Motor neuron (in vitro differentiated cells): ENCODE measurements at places on chromosomes 11 and 22. TPM values are rescaled to one million over a fixed set of nuclear protein-coding genes. Genes with fewer than 3 reads are reported as not detected.

DNA sequence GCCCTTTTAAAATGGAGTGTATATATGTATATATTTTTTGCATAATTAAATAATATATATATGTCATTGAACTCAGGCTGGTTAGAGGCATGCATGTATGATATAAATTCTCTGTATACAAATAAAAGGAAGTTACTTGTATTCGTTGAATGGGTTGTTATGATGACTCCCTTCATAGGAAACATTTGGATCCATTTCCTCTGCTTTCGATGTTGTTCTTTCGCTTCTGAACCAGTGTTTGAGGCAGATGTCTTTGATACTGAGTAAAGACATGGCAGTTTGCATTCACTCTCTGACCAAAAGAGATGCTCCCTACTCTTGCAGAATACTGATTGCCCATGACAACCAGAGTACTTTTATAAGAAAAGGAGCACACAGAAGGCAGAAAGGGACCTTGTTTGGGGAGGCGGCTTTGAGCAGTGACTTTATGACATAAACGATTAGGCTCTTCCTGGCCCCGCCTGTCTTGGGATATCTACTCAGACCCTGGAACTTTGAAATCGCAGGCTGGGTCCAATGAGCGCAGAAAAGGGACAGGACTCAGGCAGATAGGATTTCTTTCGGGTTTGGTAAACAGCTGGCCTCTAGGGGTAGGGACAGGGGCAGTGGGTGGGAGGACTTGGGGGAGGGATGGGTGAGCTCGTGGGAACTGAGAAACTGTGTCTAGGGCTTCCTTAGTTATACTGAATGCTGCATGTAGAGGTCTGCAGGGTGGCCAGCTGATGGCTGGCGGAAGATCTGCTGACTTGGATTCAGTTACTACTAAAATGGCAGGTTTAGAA is 23.2 kb downstream of the TIMP3 start:
- ATAC-seq = peak; percentile 54

- no peak for ATAC-seq
Measured at GRCh38 chr11:128324051-128324481, 263.3 kb downstream of the ETS1 start.

DNA sequence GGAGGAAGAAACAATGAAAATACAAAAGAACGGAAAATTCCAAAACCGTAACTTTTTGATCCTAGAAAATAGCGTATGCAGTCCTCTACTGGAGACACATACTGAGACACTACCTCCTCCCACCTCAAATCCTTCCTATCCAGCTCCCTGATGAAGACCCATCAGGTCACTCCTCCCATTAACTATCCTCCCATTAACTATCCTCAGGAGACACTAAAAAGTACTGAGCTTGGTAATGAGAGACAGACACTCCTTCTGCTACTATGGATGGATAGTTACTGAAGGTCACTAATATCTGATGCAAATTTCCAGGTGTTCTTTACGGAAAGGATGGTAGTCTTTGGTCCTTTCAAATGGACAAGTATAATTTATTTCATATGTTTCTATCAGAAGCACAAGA is 237.5 kb upstream of the BLID start:
- no peak for ATAC-seq

DNA sequence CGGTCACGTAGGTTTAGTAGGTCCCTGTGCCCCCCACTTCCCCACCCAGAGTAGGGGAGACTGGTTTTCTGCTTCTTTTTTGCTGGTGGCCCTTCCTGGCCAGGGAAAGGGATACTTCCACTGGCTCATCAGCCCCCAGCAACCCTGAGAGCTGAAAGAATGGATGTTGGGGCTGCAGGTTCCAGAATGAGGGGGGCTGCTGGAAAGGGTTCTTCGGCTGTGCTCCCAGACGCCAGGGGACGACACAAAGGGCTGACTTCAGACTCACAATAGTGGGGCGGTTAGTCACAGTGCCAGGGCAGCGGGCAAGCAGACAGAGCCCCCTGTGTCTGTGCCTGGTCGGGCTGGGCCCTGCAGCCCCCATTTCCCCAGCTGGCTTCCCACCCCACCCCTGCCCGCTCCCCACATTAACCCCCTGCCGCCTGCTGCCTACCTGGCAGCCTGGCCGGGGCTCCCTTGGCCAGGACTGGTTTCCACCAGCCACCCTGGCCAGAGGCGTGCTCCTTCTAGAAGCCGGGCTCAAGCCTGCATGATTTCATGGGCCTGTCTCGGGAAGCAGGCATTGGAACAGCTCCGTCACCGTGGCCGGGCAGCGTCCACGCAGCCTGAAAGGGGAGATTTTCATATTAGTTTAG is 79.1 kb upstream of the WNT7B start:
- ATAC-seq = peak; percentile 2

GRCh38 chr11:125164422-125165110 is at the start of gene PKNOX2:
TSS of gene PKNOX2 (plus strand) at chr11:125164751. CDS start at chr11:125351306, 186,555 bp downstream.
- ATAC-seq = peak; percentile 74

- ATAC-seq = peak; percentile 0
Measured at GRCh38 chr11:125111001-125111342, 454 bp downstream of the TMEM218 start.

- ATAC-seq = no peak
Measured at GRCh38 chr11:86676533-86677154, 4.2 kb upstream of the ME3 start.

DNA sequence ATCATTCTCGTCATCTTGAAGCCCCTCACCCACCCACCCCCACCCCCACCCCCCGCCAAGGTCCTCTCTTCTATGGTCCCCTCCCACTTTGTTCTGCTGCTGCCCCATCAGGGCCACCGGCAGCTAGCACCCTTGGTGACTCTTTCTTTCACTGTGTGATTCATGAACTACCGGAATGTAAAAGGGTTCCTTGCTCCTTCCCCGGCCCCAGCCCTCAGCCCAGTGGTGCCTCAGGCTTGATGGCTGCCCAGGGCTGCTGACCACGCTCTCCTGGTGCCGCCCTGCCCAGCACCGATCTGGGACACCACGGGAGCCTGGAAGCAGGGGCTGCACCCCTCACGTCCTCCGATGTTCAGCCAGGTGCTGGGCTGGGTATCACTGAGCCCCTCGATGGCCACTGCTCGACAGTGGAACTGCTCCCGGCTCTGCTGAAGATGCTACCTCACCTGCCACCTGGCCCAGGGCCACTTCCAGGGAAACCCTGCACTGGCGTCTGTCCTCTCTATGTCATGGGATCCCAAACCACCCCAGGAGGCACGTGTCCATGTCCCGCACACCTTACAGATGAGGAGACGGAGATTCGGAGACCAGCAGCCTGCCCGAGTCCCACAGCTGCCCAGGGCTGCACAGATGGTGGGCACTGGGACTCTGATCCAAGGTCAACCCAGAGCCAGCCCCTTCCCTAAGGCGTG is 39.7 kb downstream of the IGLL5 start:
- no peak for ATAC-seq

GRCh38 chr11:126597041-126597440 is 241.6 kb downstream of the ST3GAL4 start:
- no peak for ATAC-seq

DNA sequence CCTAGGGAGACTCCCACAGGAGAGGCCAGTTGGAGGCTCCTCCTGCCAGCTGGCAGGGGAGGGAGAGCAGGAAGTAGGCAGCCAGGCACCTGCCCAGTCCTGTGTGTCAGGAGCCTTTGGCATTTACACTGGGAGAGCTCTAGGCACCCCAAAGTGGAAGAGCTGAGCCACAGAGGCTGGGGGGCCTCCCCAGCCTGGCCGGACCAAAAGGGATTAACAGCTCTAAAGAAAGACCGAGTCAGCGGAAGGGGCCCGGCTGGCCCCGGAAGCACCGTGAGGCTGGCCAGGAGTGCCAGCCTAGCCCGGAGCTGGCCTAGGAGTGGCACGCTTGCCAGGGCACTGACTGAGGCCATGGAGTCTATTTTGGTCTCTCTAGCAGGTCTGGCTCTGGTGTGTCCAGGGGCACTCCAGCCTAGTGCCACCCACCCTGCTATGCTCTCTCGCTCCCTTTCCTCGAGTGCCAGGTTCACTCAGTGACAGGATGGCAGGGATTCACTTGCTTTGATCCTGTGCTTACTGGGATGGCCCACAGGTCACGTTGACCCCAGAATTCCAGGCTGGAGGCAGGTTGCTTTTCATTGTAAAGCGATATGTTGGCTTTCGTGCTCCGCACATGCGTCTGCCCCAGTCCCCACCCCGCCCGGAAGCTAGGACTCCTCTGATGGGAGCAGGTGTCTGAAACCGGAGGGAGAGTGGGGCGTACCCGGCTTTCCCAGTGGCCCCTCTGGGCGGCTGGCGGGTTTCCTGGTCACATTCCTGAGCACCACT is 3.3 kb upstream of the KMT5B start:
- no peak for ATAC-seq

- ATAC-seq = peak; percentile 75
Measured at GRCh38 chr22:37887584-37888378, 18.3 kb upstream of the MICALL1 start.

DNA sequence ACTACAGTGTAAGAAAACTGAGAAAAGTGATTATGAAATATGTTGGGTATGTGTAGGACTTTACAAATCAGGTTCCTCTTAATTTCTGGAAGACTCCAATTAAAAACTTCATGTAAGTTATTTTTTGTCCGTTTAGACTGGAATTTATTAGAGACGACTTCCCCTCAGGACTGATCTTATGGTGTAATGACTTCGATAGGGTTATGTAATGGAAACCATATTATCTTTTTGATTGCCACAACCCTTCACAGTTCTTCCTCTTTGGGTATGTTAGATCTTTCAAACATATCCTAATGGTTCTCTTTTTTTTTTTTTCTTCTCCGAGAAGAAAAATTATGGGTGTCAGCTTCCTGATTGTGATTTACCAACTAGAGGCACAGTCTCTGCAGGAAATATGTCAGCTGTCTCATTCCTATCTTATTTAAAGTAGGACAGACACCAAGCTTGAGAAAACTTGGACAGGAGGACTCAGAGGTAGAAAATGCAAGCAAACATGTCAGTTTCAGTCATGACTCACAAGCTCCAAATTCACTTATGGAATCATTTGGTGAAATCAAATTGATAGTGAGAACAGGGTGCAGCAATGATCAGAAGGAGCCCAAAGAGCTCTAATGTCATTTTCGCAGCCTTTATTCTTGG is 11.1 kb upstream of the LDLRAD3 start:
- no peak for ATAC-seq

DNA sequence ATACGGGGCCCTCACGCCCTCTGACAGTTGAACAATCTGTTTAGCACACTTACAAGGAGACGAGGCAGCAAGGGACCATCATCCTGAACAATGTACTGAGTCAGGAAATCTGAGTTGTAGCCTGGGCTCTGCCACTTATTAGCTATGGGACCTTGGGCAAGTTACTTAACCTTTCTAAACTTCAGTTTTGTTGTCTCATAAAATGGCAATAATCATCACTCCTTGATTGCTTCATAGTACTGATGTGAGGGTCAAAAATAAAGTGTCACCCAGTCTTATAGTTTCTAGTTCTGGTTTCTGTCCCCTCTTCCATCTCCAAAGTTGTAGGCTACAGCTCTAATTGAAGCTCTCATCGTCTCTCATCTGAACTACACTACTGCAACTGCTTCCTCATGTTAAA is 46.7 kb downstream of the RELT start:
- ATAC-seq = no peak

GRCh38 chr11:11170352-11171084 is 182.5 kb downstream of the CSNK2A3 start:
- ATAC-seq = no peak

- no peak for ATAC-seq
Measured at GRCh38 chr11:43989162-43989981, 46.9 kb downstream of the C11orf96 start.

DNA sequence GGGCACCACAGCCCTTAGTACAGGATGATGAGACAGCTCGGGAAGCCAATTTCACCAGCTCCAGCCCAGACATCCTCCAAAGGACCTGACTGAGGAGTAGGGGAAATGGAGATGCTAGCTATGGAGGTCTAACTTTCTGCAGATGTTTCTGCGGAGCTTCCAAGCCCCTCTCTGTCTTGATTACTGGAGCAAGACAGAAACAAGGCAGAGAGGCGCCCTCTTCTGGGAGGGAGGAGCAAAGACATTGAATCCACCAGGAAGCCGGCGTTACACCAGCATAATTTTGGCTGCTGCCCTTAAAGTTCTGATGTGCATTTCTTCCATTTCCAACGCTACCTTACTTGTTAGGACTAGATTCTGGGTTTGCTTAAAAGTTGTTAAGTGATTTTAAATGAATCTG is 107.3 kb upstream of the HSD17B12 start:
- no peak for ATAC-seq

- peak; percentile 3 for ATAC-seq
Measured at GRCh38 chr11:66068923-66069714, 953 bp upstream of the PACS1 start.

DNA sequence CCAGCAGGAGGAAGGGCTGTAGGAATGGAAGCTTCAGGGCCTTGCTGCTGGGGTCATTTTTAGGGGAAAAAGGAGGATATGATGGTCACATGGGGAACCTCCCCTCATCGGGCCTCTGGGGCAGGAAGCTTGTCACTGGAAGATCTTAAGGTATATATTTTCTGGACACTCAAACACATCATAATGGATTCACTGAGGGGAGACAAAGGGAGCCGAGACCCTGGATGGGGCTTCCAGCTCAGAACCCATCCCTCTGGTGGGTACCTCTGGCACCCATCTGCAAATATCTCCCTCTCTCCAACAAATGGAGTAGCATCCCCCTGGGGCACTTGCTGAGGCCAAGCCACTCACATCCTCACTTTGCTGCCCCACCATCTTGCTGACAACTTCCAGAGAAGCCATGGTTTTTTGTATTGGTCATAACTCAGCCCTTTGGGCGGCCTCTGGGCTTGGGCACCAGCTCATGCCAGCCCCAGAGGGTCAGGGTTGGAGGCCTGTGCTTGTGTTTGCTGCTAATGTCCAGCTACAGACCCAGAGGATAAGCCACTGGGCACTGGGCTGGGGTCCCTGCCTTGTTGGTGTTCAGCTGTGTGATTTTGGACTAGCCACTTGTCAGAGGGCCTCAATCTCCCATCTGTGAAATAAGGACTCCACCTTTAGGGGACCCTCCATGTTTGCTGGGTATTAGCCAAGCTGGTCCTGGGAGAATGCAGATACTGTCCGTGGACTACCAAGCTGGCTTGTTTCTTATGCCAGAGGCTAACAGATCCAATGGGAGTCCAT is 14.1 kb downstream of the IL10RA start:
- ATAC-seq = no peak

GRCh38 chr11:85627332-85627997 is at the start of gene DLG2:
TSS of gene DLG2 (minus strand) at chr11:85627344.
- ATAC-seq = peak; percentile 33

- no peak for ATAC-seq
Measured at GRCh38 chr11:121328176-121328966, 35.8 kb downstream of the SC5D start.

OR5AR1 gene
- 0.96 TPM in 1 of 2 replicates, not detected in the other for total RNA-seq

LRRC32 gene
- 0.27 and 0.44 TPM in 2 replicates for total RNA-seq

CD3D gene
- not detected in 2 replicates for total RNA-seq

NNMT gene
- 3.0 and 3.2 TPM in 2 replicates for total RNA-seq

NLRP6 gene
- 0.14 and 0.41 TPM in 2 replicates for total RNA-seq

PKP3 gene
- total RNA-seq = 17.3 and 24.4 TPM in 2 replicates

PI4KA gene
- 35.1 TPM in 2 replicates for total RNA-seq

RNF215 gene
- total RNA-seq = 22.2 and 27.1 TPM in 2 replicates

INS gene
- not detected in 2 replicates for total RNA-seq

CRYBB2 gene
- total RNA-seq = not detected in 2 replicates

OR52N4 gene
- 0.38 and 0.50 TPM in 2 replicates for total RNA-seq

MMP27 gene
- total RNA-seq = not detected in 2 replicates

CABP4 gene
- total RNA-seq = 0.53 and 0.62 TPM in 2 replicates
